Activated naive CD4-positive, alpha-beta T cell treated with anti-CD3 and anti-CD28 coated beads, Interleukin-2, amount 10 ng/mL, durations not matched to agents 5 hours and 36 hours (primary cell): ENCODE measurements at places on chromosomes 5 and 9. TPM values are rescaled to one million over a fixed set of nuclear protein-coding genes. Genes with fewer than 3 reads are reported as not detected.

Gene UGT3A1
- total RNA-seq, result not detected

Gene BHMT
- total RNA-seq, result not detected

Gene SPINK13
- not detected for total RNA-seq

Gene SPIN1
- total RNA-seq, result 28.0 TPM

Gene PCDHGA10
- total RNA-seq, result 0.05 TPM

Gene CNTNAP3B
- total RNA-seq, result not detected

Gene PDE6A
- not detected for total RNA-seq

Gene IFNA2
- total RNA-seq, result not detected

Gene ACO1
- 10.3 TPM for total RNA-seq

Gene CDH6
- not detected for total RNA-seq

Gene SPATA31A3
- total RNA-seq, result not detected

Gene EGFLAM
- total RNA-seq, result not detected

Gene ADAMTS2
- not detected for total RNA-seq

Gene AFAP1L1
- total RNA-seq, result 0.05 TPM

Gene PCDHGB3
- total RNA-seq, result 0.10 TPM

Gene GPR151
- total RNA-seq, result not detected

Gene PCDHB4
- not detected for total RNA-seq

Gene SHOC1
- total RNA-seq, result not detected

Gene BARHL1
- total RNA-seq, result not detected

Gene CYSRT1
- total RNA-seq, result 0.40 TPM

Gene IQGAP2
- total RNA-seq, result 71.1 TPM

Gene C1QTNF2
- not detected for total RNA-seq

Gene C6
- total RNA-seq, result not detected

Gene CTXN3
- total RNA-seq, result not detected

Gene NUDT12
- total RNA-seq, result 0.66 TPM

Gene FLT4
- 1.3 TPM for total RNA-seq

Gene RLN2
- total RNA-seq, result 2.6 TPM

Gene GAS1
- total RNA-seq, result 0.67 TPM
